ENCODE measurements at places on chromosomes 1 and 21.

GRCh38 chr1:2322065-2322571 is 69.2 kb downstream of the MORN1 start:
- no peak for DNase-seq

DNA sequence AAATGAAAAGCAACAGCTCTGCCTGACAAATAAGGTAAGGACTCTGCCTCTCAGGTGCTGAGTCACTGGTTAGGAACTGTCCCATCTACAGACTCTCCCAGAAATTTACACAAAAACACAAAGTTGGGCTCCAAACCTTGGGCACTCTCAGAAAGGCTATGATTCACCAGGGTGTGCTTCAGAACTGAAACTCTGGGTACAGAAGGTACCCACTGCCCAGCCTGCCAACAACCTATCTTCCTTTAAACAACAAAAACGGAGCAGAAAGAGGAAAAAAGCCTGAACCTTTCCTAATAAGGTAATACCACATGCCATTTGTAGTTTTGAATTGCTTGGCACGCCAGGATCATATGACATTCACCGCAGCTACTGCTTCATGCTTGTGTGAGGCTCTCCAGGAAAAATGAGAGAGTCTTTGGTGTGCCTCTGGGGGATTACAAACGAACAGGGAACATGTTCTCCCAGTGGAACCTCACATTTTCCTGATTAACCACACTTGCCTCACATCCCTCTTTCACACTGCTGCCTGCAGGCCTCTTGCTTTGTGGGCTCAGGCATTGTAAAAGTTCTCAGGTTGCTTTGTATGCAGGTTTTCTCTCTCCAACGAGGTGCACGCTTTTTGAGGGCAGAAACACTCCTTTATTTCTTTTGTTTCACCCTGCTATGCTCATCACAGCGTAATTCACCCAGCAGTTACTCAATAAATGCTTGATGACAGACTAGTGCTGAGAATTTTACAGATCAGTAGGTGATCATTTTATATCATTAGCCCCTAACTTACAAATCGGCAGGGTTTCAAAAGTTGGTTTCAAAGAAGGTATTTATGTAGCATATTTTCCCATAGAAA is 65.1 kb downstream of the GADD45A start:
- peak; percentile 29 for DNase-seq

GRCh38 chr21:19013916-19014315 is 610.3 kb upstream of the TMPRSS15 start:
- DNase-seq = no peak

GRCh38 chr21:15638856-15639549 is 90.8 kb upstream of the USP25 start:
- no peak for DNase-seq

DNA sequence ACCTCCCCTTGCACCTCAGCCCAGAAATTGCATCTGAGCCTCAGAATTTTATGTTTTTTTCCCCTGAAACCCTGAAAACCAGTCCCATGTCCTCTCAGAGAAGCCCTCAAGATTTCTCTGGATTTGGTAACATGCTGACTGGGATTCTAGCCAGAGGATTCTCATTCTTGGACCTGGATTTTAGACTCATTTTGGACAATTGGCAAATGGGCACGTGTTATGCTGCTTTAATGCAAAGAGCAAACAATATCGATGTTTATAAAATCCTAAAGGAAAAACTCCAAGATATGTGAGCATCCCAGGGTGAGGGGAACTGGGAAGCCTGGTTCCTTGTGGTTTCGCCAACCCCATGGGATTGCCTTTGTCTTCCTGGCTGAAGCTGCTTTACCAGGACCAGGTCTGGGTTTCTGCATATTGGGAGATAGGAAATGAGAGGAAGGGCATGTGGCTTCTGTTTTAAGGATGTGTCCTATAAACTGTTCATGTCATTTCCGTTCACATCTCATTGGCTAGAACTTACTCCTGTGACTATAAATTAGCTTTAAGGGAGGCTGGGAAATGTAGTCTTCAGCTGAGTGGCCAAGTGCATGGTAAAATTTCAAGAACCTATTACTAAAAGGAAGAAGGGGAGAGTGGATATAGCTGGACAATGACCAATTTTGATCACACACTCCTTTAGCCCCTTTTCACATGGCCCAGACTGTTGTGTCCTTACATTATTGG is 27.2 kb upstream of the BCL10 start:
- DNase-seq = no peak

DNA sequence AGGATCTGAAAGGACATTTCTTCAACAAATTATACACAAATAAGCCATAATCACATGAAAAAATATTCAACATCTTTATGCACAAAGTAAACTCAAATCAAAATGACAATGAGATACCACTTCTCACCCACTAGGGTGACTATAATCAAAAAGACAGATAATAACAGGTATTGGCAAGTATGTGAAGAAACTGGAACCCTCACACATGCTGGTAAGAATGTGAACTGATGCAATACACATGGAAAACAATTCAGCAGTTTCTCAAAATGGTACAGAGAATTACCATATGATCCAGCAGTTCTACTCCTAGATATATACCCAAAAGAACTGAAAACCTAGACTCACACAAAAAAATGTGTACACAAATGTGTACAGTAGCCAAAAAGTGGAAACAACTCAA is 62.5 kb downstream of the CHD5 start:
- no peak for DNase-seq

- DNase-seq = no peak
Measured at GRCh38 chr1:5950994-5951785, 41.0 kb downstream of the NPHP4 start.

- no peak for DNase-seq
Measured at GRCh38 chr1:22772014-22772413, 61.4 kb downstream of the EPHB2 start.

DNA sequence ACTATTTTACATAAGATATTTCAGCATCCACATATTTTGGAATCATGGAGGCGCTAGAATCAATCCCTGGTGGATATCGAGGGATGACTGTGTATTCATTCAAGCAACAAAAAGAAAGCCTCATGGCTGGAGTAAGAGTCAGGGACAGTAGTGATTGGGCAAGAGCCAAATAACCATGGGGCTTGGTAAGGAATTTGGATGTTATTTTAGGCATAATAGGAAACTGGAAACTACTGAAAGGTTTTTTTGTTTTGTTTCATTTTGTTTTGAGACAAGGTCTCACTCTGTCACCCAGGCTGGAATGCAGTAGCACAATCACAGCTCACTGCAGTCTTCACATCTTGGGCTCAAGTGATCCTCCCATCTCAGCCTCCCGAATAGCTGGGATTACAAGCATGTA is 33.8 kb upstream of the EYA3 start:
- peak; percentile 62 for DNase-seq

DNA sequence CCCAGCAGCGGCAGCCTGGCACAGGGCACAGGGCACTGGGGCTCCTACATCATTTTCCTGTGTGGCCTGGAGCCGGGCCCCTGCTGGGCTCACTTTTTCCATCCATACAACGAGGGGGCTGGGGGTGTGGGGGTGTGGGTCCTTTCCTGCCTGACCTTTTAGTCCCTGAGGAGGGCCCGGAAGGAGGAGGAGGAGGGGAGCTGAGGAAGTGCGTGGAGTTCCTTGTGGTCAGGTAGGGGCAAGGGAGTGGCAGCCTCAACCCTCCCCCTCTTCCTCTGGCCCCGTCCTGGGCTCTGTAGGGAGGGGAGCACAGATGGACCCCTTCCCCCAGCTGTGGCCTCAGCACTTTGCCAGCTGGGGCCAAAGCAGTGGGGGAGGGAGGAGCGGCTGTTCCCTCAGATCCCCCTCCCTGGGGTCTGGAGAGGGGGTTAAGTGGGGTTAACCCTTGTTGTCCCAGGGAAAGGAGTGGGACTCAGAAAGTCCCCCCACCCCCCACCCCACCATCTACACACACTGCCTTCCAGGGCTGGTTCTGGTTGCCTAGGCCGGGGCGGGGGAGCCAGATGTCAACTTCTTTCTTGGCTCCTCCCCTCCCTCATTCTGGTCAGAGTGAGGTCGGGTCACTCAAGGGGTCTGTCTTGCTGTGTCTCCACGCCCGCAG is 5.7 kb downstream of the NTRK1 start:
- DNase-seq = no peak
